HFF-Myc (cell line): ENCODE measurements at places on chromosomes 1 and 21.

DNA sequence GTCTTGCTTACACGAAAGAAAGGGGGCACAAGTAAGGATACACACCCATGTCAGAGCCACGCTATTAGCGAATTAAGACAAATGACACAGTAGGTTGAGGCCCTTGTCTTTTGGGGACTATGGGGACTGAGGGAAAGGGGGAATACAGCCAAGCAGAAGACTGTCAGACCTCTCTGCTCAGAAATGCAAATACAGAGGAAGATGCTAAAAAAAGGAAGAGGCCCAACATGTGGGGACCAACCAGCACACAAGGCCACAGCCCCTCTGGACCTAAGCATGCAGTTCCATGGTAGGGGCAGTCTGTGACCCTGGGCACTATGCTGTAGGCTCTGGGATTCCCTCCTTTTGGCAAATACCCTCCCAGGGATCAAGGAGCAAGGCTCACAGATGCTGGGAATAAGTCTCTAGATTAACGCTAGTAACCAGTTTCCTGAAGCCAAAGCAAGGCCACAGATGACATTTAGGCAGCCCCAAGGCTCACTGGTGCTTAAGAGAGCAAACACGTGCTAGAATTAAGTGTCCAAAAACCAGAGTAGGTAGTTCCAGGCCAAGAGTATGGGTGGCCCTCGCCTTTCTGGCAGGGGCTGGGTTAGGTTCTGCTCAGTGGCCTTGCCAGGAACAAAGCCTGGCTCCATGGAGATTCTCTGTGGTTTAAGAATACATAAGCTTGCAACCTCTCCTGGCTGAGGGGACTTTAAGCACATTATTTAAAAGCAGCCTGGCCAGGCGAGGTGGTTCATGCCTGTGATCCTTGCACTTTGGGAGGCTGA lies 38.2 kb downstream of the RABIF start:
- DNase-seq = no peak

DNA sequence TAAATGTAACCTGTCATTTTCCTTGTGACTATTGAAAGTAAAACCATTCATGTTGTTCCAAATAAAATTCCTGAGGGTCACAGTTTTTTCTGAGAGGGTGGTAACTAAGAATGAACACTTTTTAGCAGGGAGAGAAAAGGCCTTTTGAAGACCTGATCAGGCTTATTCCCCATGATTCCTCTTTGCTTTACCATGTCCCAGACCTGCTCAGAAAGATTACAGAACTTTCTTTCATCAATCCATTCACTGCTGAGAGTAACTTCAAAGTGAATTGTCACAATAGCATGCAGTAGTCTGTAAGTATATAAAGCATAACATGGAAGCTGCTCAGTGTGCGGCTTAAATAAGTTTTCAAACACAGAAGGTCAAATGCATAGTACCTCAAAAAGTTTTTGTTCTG lies 201.5 kb upstream of the COL11A1 start:
- DNase-seq = no peak

DNA sequence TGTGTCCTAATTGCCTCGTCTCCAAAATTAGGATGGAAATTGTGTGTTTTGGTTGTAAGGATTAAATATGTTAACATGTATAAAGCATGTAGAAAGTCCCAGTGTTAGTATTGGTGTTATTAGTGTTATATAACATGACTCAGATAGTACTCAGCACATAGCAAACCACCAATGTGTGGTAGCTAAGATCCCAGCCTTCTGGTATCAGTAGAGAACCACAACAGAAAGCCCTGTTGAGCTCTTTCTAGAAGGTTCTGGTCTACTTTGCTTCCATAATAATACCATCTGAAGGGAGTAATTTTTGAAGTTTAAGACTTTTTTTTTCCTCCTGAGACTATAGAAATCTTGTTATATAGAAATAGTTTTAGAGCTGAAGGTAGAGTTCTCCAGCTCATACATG lies 259.3 kb upstream of the SGIP1 start:
- no peak for DNase-seq

- DNase-seq = no peak
Observed at GRCh38 chr21:42396799-42397745, 1.2 kb upstream of the TMPRSS3 start.

GRCh38 chr1:203278082-203278884 lies 27.0 kb upstream of the BTG2 start:
- DNase-seq = no peak

DNA sequence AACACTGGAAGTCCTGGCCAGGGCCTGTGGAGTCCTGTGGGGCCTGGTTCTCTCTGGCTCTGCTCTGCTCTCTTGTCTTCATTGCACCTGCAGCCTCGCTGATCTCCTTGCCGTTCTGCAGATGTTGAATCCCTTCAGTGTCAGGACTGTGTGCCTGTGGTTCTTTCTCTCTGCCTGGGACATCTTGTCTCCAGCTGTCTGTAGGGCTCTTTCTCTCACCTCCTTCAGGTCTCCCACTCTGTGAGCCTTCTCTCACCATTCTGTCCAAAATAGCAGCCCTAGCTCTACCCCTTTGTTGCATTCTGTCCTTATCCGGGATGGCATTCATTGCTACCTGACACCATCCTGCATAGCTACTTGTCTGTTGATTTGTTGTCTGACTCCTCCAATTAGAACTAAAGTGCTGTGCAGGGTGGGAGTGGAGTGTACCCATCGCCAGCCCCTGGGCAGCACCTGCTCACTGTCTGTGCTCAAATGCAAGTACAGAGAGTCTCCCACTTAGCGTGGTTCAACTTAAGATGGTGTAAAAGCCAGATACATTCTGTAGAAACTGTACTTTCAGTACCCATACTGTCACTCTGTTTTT lies 8.9 kb downstream of the PGBD2 start:
- DNase-seq = no peak

- DNase-seq = no peak
Observed at GRCh38 chr1:160115545-160116282, at the start of gene ATP1A2. TSS of gene ATP1A2 (plus strand) at chr1:160115759. CDS start at chr1:160115862, 103 bp downstream.
